Cortex of kidney (tissue), 1 donor: ENCODE measurements at places on chromosomes 11 and 22.

GRCh38 chr11:924406-925157, 1.1 kb upstream of the AP2A2 start:
- DNase-seq, result no peak

DNA sequence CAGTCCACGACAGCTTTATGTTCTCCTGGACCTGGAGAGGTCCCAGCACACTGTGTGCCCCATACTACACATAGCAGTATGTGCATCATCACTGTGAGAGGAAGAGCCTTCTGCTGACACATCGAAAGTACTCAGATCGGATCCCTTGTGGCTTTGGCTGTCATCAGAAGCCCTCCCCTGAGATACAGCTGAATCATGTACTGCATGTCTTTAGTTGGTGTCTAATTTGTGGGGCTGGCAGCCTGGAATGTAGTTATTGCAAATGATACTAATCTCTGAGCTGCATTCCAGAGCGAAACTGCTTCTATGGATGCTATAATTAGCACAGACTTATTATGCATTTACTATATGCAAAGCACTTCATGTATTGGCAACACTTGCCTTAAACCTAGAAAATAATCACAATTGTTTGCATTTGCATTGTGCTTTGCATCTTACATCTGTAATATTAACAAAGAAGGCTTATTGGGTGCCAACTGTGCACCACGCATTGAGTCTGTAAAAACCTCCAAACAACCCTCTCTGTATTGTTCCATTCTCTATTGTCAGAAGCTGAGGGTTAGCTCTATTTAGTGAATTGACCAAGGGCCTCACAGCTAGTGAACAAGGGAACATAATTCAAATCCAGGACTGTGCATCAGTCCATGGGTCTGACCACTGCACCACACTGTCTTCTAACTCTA, 89.2 kb upstream of the CRTAM start:
- no peak for DNase-seq

DNA sequence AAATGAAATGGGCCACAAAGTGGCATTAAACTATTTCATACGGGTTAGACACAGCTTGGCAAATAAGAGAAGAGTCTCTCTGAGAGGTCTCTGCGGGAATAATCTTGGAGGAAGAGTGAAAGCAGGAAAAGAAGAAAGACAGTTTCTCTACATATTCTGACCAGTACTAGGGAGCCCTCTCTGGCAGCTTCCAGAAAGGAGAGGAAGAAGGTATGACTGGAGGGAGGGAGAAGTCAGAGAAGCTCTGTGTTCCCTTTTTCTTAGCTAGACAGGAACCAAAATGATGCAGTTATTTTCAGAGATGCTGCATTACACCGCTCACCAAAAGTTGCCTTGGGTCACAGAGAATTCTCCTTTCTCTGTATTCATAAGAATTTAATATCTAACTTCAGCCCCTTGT, 382.1 kb downstream of the KCNA4 start:
- no peak for DNase-seq

GRCh38 chr22:22721681-22722354, 77.4 kb downstream of the GGTLC2 start:
- DNase-seq, result no peak

DNA sequence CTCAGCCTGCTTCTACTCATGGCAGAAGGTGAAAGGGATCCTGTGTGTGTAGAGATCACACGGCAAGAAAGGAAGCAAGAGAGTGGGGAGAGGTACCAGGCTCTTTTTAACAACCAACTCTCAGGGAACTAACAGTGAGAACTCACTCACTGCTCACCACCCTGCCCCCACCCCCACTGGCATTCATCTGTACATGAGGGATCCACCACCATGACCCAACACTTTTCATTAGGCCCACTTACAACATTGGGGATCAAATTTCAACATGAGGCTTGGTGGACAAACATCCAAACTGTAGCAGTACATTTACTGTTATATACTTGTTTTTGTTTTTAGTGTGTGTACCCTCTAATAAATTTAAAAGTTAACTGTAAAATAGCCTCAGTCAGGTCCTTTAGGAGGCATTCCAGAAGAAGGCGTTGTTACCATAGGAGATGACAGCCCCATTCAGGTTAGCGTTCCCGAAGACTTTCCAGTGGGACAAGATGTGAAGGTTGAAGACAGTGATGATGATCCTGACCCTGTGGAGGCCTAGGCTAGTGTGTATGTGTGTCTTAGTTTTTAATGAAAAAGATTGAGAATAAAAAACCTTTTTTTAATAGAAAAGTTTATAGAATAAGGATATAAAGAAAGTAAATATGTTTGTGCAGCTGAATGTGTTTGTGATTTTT, 11.3 kb downstream of the CUL5 start:
- no peak for DNase-seq

DNA sequence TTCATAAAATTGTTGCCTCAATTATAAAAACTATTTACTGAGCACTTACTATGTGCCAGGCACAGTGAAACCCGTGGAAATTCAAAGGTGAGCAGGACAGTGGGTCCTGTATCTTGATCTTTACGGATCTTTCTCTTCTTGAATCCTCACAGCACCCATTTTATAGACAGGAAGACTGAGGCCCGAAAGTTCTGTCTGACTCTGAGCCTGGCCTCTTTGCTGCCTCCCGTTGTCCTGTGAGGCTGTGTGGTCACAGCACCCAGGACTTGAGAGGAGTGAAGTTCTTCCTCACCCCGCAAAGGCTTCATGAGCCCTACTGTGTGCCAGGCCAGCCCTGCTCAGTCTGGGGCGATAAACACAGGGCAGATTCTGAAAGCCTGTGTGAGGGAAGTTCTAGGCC, 13.4 kb upstream of the MN1 start:
- no peak for DNase-seq

GRCh38 chr11:66188580-66188979, 79.9 kb upstream of the RAB1B start:
- no peak for DNase-seq

GRCh38 chr11:86723281-86723680, 50.9 kb upstream of the ME3 start:
- no peak for DNase-seq

DNA sequence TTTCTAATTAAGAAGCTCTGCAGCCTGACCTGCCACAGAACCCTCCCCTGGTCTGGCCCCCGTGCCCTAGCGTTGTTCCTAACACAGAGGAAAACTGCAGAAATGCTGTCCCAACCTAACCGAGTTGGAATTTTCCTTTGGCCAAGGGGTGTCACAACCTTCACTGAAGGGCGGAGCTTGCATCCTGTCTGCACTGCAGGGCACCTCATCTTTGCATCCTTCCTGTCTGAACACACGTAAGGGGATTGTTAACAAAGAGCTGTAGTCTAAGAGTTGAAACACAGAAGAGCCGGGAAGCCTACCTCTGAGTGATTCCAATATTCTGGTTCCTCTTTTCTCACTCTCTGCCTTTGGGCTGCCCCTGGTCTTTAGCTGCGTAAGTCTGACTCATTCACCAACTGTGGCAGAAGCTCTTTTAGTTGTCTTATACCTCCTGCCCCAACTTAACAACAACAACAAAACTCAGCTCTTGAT, 1.6 kb downstream of the DIXDC1 start:
- no peak for DNase-seq

DNA sequence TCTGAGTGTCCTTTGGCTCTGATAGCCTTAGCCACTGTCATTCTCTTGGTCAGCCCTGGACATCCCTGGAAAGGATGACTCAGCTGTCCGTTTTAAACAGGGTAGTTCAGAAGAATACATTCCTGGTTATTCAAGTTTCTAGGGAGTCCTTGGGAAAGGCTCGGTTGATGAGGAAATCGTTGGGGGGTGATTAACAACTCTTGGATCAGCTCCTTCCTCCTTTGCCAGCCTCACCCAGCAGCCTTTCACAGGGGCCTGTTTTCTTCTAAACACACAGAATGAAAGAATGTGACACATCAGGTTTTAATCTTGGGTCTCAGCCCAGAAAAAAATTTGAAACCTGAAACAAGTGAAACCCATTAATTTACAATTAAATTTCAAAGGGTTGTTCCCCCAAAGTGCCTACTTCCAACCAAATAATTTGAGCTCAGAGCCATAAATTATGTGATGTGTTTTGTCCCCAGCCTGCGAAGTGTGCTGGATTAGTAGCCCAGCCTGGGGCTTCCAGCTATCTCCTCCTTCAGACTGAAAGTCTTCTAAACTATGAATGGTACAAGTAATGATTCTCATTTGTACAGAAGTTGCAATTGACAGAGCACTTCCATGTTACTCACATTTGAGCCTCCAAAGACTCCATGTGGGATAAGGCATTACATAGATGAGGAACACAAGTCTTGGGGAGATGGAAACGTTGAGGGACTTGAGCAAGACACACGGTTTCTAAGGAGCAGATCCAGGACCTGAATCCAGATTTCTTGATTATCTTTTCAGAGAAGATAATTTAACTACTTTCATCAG, 19.3 kb upstream of the MRGPRX2 start:
- no peak for DNase-seq

DNA sequence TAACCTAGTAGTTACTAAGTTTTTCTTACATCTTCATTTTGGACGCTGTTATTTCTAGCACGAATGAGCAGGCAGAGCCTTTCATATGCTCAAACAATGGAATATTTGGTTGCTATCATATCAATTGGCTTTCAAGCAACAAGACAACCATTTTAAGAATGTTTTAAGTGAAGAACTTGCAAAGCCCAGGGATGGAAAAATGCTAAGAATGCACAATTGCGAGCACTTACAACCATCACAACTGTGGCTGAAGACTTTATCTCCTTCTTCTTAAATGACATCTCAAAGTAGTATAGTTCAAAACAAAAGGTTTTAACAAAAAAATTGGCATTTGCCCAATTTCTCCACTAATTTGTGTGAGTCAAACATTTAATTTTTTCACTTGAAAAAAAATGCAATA, 8.3 kb upstream of the MMP1 start:
- no peak for DNase-seq

- no peak for DNase-seq
Observed at GRCh38 chr11:2561696-2562581, 117.1 kb downstream of the KCNQ1 start.

- DNase-seq, result no peak
Observed at GRCh38 chr22:44179989-44180705, 578 bp upstream of the PARVG start.

DNA sequence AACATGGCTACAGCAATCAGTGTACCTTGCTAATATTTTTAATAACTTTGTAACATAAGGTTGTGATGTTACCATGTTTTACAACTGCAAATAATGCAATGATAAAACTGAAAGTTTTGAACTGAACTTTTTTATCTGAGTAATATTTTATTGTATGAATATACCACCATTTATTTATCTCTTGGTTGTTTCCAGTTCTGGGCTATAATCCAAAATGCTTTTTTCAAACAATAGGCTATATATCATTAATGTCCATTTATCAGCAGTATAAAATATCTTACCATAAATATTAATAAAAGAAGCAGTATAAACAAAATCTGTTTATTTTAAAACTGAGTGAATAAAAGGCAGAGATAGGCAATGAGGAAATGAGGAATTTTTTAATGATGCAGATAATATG, 63.3 kb downstream of the SIK3 start:
- DNase-seq, result no peak

DNA sequence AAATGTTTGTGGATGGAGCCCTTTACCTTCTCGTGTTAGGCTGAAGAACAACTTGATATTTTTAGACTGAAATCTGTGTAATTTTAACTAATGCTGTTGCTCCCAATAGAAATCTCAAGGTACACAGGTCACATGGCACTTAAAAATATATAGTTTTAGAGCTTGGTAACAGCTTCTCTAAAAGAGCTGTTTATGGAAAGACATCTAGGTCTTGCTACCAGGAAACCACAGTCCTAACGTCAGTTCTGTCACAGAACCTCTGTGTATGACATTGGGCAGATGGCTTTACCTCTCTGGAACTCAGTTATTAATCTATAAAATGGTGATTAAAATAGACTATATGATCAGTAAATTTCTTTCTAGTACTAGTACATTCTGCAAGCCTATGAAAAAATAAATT, 35.4 kb downstream of the PAK1 start:
- no peak for DNase-seq

- DNase-seq, result no peak
Observed at GRCh38 chr11:75603791-75604736, 42.0 kb downstream of the SERPINH1 start.

DNA sequence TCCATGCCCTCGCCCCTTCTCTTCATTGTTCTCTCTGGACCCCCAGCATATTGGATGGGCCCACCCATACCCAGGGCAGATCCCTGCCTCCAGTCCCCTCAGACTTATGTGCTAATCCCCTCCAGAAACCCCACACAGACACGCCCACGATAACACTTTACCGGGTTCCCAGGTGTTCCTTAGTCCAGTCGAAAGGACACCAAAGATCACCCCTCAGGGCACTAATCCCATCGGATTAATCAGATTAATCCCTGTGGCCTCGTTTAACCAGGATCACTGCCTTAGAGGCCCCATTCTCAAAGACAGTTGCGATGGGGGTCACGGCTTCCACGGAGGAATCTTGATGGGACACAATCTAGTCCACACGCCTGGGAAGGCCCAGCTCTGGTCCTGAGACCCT, 80.8 kb downstream of the SHANK2 start:
- DNase-seq, result no peak

DNA sequence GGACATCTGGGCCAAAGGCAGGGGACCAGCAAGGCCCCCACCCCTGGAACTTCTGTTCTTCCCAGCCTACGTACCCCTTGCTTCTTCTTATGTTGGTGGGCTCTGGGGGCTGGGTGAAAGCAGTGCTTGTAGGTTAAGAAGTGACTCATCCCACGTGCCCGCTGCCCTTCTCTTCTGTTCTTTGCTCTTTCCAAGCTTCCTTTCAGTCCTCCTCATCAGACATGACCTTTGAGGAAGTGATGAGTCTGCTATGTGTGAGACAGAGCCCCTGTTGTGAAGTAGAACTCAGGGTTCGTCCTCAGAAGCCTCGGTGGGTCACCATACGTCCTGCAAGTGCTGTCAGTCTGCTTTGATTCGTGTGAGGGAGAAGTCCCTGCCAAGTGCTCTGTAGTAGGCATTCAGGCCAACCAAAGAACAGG, 12.7 kb downstream of the MED15 start:
- no peak for DNase-seq

DNA sequence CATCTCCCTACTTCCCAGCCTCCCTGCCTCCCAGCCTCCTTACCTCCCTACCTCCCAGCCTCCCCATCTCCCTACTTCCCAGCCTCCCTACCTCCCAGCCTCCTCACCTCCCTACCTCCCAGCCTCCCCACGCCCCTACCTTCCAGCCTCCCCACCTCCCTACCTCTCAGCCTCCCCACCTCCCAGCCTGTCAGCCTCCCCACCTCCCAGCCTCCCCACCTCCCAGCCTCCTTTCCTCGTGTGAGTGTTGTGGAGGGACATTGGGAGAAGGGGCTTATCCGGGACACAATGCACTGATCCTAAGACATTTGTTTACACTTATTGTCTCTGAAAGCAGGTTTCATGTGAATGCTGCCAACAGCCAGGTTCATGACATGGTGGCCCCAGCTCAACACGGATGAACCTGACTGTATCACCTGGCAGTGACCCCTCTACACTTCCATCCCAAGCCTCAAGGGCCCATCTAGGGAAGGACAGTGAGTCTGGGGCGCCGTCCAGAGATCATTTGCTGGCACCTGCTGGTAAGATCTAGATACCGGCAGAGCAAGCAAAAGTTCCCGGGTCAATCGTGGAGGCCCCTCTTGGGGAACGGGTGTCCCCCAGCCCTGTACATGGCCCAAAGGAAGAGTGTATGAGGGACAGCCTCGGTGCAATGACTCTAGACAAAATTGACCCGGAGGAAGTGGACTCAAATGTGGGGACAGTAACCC, 34.5 kb upstream of the TH start:
- DNase-seq, result no peak

- no peak for DNase-seq
Observed at GRCh38 chr11:121334973-121335710, 42.6 kb downstream of the SC5D start.

GRCh38 chr11:105181100-105181499, 41.5 kb upstream of the CARD18 start:
- no peak for DNase-seq

- no peak for DNase-seq
Observed at GRCh38 chr22:48807155-48807554, 1020.5 kb downstream of the BRD1 start.
